ENCODE measurements at places on chromosomes 3 and 15.

DNA sequence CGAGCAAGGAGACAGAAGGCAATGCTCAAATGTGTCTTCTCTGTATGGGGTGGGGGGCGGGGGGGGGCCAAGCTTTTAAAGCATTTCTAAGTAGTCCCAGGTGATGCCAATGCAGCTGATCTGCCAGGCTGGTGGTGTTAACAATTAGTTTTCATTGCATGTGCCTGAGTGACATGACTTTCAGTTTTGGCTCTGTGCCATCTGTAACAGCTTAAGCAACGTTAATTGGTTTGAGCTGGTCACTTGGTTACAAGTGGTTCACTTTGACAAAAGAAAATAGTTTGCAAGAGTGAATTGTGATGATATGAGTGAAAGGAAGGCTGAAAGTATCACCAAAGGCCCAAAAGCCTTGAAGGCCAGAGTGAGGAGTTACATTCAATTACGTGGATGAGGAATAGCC, 26.4 kb upstream of the LRIG1 start:
- ATAC-seq = no peak

- ATAC-seq = no peak
These were observed 303.2 kb upstream of the TLE3 start for GRCh38 chr15:70400766-70401541.

DNA sequence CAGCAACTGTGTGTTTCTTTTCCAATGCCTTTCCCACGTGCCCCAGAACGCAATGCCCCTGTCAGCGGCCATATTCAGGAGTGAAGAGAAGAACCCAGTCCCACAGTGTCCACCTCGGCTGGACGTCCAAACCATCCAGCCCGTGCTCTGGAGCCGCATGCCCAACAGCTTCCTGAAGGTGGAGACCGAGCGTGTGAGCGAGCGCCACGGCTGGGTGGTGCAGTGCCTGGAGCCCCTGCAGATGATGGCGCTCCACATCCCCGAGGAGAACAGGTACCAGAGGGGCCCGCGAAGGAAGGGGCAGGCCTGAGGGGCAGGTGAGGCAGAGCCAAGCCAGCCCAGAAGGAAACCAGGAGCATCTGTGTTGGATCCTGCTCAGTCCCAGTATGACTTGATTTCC, 308.1 kb upstream of the CHRM5 start:
- no peak for ATAC-seq

DNA sequence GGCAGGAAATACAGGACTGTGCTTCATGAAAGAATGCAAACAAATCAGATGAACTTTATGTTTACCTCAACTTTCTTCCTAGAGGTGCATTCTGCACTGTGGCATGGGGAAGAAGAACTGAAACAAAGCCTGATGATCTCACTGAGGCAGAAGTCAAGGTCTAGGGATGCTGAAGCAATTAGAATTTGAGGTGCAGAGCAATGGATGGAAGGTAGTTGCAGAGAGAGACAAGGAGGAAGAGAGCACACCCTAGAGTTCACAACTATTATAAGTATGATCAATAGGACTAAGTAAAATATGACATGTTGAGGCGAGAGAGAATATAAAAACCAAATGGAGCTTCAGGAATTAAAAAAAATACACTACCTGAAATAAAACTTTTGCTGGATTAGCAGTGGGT, 420.1 kb downstream of the EDEM1 start:
- ATAC-seq = no peak

- ATAC-seq = no peak
These were observed 29.1 kb upstream of the P4HTM start for GRCh38 chr3:48960841-48961413.

DNA sequence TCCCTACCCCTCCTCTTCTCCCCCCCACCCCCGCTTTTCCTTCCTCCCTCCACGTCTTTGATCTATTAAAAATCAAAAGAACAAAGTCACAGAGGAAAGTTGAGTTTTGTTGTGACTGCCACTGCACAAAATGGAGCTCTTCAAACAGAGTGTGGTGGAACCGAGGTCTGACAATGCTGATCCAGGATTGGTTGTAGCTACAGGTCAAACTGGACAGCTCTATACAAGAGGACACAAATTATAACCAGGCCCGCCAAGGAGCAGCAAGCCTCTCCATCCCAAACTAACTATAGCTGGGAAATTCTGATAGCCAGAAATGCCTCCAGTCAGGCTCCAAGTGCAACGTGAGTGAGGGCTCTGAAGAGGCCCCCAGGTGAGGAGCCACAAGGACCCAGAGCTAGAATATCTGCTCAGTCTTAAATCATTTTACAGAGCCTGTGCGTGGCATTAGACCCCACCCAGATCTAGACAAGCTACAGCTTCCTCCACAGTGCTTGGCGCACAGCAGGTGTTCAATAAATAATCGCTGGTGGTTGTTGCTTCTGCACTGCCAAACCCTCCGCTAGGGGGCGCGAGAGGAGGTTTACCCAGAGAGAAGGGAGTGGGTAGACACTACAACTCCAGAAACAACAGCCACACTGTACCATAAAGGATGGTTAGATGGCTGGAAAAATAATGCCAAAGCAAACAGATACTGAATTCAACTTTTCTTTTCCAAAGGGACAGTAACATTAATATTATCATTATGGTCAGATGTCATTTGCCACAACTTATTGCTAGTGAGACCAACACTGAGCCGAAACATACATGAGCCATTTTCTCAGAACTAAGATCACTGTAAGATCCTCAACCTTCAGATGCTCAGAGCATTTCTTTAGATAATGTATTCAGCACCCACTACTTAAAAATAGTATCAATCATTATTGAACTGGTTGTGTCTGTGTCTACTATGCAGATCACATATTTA, 44.6 kb downstream of the ZIC4 start:
- no peak for ATAC-seq
